Stimulated activated CD8-positive, alpha-beta memory T cell treated with anti-CD3 and anti-CD28 coated beads, Interleukin-7, amount 100 ng/mL, for 24 hours (primary cell): ENCODE measurements at places on chromosomes 1 and 21.

DNA sequence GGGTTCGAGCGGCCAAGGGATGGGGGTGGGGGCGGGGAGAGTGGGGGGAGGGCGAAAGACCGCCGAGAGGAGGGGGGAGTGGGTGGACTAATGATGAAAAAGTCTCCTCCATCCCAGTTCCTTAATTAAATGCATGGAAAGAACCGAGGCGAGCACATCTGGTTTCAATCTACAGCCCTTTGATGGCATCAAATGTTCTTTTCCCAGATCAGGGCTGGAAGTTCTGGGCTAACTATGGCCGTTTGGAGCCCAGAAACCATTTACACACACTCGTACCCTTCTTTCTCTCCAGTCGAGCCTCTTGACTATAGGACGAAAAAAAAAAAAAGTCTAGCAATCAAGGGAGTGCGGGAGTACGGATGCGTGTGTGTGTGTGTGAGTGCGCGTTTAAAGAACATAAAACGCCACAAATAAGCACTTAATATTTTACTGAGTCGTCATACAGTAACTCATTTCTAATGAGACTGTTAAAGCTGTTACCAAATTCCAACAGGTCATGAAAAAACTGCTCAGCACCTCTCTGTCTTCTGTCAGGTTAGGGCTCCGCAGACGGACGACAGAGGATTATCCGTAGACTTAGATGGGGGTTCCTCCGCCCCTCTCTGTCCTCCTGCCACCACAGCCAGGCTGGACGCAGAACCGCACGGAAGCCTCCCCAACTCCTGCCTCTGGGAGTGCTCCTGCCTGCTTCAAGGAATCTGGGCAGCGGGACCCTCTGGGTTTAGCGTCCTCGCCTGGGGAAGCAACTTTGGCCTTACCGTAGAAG lies 2.1 kb upstream of the PRRX1 start:
- no peak for DNase-seq

DNA sequence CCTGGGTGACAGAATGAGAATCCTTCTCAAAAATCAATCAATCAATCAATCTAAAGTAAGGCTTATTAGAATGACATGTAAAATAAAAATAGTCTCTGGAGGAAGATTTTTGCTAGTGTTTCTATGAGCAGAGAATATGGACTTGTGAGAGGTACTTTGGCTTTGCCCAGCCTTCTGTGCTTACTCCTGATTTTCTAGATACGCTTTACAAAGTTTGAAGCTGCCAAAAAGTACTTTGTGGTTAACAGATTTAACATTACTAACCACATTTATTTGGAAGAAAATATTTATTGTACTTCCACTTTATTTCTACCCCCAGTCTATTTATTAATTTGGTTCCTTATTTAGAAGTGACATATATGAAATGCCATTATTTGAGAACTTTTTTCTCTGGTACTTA lies 41.0 kb downstream of the CEP350 start:
- no peak for DNase-seq

- DNase-seq, result peak; percentile 31
Observed at GRCh38 chr1:145891587-145892485, 6.2 kb upstream of the ANKRD35 start.

- DNase-seq, result peak; percentile 61
Observed at GRCh38 chr1:35715568-35716002, 3.1 kb downstream of the C1orf216 start.

GRCh38 chr1:230240446-230241086 lies 173.5 kb downstream of the GALNT2 start:
- DNase-seq, result no peak

- no peak for DNase-seq
Observed at GRCh38 chr1:213994888-213995287, 7.1 kb downstream of the PROX1 start.

- no peak for DNase-seq
Observed at GRCh38 chr1:116273042-116273783, 99.8 kb upstream of the ATP1A1 start.

DNA sequence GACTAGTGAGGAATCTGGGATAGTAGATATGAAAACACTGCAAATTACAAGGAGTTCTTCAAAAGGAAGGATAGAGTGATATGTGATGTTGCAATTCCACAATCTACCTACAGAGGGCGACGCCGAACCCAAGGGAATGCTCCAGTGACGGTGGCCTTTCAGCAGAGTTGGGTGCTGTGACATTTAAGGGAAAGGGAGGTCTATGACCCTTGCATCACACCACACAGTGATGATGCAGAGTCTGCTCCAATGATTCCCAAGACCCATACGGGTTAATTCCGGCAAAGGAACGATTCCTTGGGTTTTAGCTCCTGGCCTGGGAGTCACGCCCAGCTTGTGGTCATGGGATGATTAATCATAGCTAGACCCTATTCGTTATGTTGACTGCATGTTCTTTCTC lies 123.0 kb upstream of the IGSF21 start:
- no peak for DNase-seq

DNA sequence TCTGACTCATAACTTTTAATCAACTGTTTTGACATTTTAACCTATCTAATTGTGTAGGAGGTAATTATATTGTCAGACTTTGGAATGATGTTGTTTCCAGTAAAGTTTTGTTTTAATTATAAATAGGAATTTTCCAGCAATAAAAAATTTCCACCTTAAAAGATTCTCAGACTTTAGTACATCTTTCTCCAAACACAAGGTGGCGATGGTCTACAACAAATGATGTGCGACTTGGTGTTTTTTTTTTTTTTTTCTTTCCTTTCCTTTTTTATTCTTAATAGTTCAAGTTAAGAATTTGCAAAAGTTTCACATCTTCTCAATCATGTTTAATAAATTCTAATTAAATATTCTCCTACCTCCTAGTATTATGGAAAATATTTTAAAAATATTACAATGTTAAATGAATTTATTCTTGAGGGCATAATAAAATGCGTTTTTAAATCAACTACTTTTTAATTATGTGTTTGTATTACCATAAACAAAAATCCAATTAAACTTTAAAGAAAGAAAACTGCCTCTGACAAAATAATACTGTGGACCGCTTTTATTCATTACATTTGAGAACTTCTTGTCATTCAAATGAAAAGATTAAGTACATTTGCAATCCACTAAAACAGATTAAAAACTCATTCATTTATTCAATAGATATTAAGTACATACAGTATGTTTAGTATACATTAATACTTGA lies 4.4 kb upstream of the ADAMTS1 start:
- no peak for DNase-seq

- no peak for DNase-seq
Observed at GRCh38 chr1:150567341-150567716, 12.1 kb downstream of the MCL1 start.

DNA sequence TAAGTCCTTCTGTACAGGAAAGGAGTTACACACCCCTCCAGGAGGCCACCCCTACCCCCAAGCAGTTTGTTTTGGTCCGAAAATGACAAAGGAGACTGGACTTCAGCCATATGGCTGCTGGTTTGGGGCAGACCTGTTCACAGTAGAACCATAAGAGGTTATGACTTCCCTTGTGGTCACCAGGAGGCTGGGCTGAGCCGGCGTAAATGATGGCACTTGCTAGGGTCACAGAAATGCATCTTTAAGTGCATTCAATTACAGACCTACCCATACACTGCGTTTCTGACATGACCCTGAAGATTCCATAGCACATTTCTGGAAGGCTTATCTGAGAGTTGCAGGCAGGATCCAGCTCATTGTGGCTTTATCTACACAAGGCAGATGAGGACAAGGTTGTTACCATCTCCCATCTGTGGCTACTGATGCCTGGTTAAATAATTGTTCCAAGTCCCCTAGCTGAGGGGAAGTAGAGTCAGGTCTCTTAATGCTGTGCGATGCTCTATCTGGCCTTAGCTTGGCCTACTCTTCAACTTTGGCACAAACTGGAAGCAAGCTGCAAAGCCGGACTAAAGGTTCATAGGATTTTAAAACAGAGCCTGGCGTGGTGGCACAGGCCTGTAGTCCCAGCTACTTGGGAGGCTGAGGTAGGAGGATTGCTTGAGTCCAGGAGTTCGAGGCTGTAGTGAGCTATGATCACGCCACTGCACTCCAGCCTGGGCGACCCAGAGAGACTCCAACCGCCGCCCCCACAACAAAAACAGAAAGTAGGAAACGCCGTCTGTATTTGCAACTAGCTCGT lies 1.7 kb upstream of the TRIM67 start:
- DNase-seq, result no peak

GRCh38 chr1:44733365-44733764 lies 2.4 kb upstream of the RNU5D-1 start:
- DNase-seq, result no peak

- DNase-seq, result no peak
Observed at GRCh38 chr1:33259879-33260278, 3.6 kb downstream of the ZNF362 start.

- peak; percentile 37 for DNase-seq
Observed at GRCh38 chr1:160862203-160863060, at the start of gene CD244. CD244 (minus strand) TSS chr1:160862887; CDS start chr1:160862677, 210 bp downstream.

- no peak for DNase-seq
Observed at GRCh38 chr1:31761883-31762282, 2.3 kb downstream of the ADGRB2 start.

DNA sequence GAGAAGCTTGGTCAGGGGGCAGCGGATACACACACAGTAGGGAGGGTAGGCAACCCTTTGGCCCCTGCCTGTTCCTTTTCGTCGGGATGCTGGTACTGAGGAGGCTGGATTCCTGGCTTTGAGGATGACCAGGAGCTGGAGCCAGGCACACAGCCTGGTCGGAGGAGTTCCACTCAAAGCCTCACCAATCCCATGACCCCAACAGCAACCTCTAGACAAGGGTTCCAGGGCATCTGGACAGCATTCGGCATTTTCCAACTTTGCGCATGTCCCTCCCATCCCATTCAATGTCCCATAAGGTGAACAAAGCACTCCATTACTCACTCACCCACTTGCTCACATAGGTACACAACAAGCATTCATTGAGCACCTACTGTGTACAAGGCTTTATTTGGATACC lies 42.6 kb upstream of the HMGB4 start:
- DNase-seq, result no peak

DNA sequence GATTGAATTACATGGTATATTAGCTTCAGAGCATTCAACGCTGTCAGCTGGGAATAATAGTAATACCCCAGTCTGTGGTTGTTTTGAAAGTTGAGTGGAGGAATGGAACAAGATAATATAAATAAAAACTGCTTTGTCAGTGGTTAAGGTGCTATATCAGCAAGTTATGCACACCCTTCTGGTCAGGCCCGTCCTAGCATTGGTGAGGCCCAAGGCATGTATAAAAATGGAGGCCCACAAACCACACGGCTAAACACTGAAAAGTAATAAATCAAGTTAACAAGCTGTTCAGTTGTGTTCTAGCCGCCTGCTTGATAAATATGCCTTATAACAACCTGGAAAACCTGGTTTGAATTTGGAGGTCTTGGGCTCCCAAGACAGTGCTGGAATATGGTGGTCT lies 77.4 kb downstream of the PSMG1 start:
- no peak for DNase-seq

DNA sequence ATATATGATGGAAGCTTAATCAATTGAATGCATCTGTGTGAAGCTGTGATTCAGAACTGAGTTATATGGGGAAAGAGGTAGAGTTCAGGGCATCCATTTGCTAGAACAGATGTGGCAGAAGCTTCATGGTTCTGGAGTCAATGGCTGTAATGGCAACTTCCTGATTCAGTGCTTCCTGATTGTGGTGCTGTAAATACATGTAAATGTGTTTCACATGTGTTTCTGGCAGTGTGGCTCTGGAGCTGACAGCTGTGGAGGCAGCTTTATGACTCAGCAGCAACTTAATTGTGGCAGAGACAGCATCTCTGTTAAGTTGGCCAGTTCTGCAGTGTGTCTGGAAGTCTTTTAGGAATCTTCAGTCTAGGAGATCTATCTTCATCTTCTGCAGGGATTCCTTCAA lies 226.6 kb upstream of the ZRANB2 start:
- DNase-seq, result no peak

DNA sequence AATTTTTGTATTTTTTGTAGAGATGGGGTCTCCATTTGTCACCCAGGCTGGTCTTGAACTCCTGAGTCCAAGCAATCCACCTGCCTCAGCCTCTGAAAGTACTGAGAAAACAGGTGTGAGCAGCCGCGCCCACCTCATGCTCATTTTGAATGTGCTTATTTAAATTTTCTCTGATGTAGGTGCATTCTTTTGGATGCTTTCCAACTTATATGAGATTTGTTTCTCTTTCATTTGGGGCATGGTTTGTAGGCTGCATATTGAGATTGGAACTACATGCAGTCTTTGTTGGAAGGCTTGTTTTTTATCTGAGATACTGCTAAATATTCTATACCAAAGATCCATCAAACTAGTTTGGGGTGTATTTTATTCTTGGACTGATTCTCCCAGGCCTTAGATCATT lies 81.0 kb upstream of the IVNS1ABP start:
- no peak for DNase-seq

DNA sequence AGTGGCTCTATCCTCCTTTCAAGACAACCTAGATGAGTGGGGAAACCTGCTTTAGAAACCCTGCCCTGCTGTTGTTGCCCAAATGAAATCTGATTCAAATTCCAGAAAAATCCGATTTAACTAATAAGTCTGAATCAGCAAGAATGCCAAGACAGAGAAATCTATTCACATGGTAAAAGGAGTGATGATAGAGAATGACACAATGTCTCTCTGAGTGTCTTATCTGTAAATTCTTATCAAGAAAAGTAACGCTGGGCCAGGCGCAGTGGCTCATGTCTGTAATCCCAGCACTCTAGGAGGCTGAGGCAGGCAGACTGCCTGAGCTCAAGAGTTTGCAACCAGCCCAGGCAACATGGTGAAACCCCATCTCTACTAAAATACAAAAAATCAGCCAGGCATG lies 13.7 kb upstream of the GUCA2A start:
- DNase-seq, result no peak

DNA sequence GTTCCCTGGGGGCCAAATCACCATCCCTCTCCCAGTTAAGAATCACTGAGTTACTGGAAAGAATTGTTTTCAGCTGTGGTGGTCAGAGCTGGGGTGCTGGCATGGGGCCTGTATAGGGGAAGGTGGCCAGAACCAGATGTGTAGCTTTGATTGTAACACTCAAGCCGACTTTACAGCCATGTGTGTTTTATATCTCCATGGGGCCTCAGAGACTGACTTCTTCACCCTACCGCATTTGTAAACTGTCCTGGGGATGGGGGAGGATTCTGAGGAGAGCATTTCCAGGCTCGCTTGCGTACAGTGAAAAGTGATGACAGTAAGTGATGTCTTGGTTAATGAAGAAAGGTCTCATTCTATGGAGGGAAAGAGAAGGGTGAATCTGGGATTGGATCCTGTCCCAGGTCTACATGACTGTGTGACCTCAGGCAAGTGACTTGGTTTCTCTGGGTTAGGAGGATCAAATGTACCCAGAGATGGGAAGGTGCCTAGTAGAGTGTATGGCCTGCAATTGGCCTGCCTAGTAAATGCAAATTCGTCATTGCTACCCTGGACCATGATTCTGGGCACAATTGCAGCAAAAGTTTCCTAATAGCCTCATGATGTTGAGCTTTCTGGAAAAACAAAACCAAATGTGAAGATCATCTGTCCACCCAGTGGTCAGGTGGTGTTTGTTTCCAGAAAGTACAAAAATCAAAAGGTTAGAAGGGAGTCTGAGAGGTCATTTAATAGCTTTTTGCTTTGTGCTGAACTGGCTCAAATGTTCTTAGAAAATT lies 49.7 kb upstream of the RCC2 start:
- DNase-seq, result no peak
